ENCODE measurements at places on chromosomes 7 and 10.

DNA sequence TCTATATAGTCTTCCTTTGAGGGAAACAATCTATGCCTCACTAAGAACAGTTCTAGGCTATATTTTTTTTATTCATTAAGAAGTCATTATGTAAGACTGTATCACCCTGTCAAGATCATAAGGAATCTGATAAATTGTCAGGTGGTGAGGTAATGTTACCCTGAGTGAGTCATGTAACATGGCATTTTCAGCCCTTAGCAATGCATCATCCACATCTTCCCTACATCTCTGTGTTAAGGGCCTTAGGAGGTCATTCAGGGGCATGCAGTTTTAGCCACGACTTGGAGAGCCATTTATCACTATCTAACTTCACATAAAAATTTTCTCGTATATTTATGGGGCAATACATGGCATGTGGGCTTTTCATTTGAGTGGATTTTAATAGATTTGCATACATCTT, 924.5 kb upstream of the MBL2 start:
- DNase-seq = no peak

- DNase-seq = no peak
These were observed 253.6 kb downstream of the GRID1 start for GRCh38 chr10:86113044-86113443.

DNA sequence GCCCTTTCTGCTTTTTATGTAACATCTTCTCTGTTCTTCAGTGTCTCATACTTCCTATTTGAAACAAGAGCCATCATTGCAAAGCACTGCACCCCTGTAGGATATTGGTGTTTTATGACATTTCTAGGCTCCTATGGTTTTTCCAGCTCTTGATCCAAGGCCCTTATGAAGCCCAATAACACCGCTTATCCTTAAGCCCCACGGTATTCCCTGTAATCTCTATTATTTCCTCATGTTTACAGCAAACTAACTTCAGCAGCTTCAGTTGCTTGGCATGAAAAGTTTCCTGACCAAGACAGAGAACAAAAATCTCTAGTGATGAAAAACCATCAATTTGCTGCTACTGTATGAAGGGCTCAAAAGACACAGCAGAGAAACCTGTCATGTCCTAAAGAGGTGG, 34.1 kb upstream of the TES start:
- DNase-seq = no peak

- DNase-seq = no peak
These were observed 20.1 kb downstream of the IFIT3 start for GRCh38 chr10:89347701-89348457.

- DNase-seq = no peak
These were observed 155.1 kb downstream of the ANK3 start for GRCh38 chr10:60234551-60234950.

DNA sequence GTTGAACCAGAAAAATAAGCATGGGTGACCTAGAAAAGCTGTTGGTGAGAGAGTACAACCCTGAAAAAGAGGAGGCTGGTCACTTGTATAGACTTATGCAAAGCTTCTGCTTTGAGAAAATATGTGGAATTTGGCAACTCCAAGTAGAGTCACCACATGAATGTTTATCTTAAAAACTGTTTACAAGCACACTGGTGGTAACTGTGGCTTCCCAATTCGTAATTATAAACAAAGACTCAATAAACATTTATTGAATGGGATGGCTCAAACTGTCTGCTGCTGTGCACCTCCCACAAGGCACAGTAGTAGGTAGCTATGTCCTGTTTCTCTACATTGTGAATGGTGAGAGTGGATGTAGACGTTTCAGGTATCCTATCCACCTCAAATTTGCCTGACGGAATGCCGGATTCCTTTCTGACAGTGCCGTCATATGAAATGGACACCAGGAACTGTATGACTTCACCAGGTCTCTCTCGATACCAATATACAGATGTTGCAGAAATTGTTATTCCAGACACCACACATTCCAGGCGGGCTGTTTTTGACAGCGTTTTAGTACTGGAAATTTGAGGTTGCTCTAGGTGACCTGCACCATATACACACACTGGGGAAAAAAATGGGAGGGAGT, 43.4 kb upstream of the TARP start:
- DNase-seq = no peak

DNA sequence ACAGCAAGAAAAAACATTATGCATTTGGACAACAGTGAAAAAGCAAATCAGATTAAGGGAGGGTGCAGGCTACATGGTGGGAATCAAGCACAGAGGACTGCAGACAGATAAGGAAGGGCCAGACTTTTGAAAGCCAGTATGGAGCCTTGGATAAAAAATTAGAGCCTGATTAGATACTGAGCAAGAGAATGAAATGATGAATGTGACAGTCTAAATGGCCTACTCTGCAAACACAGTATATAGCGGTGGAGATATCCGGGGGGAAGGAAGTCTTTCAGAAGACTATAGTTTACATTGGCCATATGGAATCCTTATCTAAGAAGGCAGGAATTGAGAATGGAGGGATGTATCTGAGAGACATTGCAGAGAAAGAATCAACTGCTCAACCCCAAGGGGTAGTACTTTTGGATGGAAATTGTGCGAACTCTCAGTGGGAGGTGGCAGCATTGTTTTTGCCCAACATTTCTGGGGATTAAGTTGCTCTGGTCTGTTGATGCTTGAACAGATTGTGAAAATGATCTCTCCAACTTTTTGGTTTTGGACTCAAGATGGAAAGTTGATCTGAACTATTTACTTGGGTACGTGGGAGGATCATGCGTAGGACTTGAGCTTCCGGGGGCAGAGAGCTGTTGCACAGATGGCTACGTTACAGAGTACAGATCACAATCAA, 39.4 kb upstream of the CHCHD3 start:
- DNase-seq = no peak

DNA sequence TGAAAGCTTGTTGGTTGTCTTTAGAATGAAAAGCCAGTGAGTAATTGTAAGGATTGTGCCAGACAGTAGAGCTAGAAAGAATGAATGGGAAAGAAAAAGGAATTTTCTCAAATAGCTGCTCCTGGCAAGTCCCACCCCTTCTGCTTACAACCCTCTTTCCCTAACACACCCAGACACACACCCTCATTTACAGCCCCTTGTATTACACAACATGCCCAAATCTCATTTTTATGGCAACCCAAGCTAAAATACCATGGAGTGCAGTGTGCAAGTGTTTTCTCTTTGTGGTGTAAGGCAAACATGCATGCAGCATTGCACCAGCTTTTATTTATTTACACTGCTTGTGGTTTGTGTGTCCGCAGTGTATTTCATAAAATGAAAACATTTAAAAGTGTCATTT, 1.5 kb downstream of the PRKAR2B start:
- DNase-seq = no peak

DNA sequence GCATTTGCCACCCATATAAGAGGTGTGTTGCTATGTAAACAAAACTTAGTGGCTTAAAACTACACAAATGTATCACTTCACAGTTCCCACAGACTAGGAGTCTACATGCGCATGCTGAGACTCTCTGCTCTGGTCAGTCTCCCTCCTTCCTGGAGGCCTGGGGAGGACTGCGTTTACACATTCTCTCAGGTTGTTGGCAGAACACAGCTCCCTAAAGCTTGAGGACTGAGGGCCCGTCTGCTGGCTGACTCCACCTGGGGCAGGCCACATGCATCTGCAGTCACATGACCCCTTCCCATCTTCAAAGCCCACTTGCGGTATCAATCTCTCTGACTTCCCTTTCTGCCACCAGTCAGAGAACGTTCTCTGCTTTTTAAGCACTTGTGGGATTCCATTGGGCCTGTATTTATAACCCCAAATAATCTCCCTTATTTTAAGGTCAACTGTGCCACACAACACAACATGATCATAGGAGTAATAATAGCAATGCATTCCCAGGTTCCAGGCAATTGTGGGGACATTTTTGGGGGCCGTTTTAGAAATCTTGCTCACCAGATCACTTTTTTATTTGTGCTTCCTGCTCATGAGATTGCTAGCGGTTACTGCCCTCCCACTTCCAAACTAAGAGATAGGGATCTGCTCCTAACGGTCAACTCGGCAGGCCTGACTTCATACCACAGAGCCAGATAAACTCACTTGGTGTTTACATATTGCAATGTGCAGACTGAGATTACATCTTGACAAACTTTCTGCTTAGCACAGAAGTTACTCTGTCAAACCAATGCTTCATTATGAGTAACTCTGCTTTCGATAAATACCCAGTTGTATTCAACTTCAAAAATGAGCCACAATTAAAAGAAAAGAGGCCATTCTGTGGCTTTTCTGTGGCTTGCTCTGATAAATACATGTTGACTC, 96.3 kb downstream of the ALOX5 start:
- no peak for DNase-seq

DNA sequence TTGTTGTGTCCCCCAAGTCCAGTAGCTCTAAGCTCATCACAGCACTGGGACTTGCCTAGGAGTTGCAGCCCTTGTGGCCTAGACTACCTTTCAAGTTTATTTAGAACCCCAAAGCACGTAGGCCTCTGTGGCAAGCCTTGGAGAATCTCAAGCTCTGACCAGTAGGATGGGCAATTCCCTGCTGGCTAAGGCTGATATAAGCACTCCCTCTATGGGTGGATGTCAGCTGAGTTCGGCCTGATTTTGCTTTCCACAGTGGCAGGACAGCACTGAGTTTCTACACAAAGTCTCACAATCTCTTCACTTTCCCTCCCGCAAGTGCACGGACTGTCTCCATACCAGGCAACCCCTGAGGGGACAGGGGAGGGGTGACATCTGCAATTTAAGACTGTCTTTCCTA, 886.4 kb upstream of the LRRN3 start:
- no peak for DNase-seq

GRCh38 chr10:131920151-131920550, 19.3 kb downstream of the PPP2R2D start:
- DNase-seq = no peak

- no peak for DNase-seq
These were observed 9.1 kb downstream of the PPP2R2D start for GRCh38 chr10:131909929-131910328.

DNA sequence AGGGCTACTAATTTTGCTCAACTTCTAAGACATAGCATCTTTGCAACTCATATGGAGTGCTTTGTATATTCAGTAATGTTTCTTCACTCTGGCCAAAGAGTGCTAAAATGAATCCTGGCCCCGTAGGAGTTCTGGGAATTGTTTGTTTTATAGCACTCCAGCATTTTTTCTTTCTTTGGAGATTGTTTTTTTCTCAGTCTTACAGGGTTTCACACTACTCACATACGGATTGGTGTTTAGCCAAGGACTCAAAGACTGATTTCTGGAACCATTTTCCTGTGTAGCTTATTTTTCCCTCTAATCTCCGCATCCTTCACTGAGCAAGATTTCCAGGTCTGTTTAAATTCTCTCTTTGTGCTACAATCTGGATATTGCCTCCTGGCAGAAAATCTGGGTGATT, 6.4 kb downstream of the TAS2R41 start:
- DNase-seq = no peak

DNA sequence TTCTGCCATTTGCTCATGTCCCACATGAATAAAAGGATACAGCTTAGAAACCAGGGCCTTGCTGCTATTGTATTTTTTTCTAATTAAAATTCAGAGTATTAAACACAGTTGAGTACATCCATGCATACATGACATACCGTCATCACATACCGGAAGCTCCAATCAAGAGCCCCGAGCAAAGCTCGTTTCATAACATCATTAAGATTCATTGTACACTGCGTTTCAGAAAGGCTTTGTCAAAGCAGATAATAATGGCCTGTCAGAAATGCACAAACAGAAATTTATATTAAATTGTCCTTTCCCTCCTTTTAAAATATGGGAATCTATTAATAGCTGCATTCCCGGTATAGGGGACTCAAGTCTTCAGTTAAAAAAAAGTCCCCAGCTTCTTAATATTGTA, 103.4 kb downstream of the PRTFDC1 start:
- no peak for DNase-seq

- DNase-seq = no peak
These were observed 132.6 kb downstream of the MAPK8 start for GRCh38 chr10:48439031-48439430.

GRCh38 chr7:14825912-14826311, 76.6 kb downstream of the DGKB start:
- DNase-seq = no peak

DNA sequence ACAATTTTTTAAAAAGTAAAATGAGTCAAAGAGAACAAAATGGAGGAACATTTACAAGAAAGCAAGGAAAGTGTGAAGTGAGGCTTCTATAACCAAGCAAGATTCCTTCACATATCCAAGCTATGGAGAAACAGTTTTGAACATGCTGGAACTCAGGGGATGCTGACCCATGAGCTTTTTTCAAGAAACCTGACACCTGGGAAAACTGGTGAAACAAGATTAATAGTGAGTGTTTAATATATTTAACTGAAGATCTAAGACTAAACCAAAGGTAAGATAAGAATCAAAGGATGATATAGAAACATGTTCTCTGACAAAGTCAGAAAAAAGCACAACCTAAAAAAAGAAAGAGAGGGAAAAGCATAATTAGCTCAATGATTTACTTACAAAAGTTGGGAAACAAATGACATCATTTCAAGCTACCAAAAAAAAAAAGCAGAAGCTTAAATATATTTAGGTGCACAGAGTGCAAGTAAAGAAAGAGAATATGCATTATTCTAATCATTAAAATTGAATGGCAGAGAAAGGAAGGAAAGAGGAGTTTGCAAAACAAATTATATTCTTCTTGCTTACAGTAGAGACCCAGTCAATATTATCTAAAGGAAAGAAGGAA, 24.9 kb downstream of the C7orf25 start:
- no peak for DNase-seq

GRCh38 chr10:70807556-70807955, 8.2 kb upstream of the SGPL1 start:
- DNase-seq = no peak

GRCh38 chr10:46283580-46284285, 3.1 kb upstream of the ANTXRL start:
- no peak for DNase-seq
